ENCODE measurements at places on chromosomes 7 and 10.

- no peak for DNase-seq
These were observed 20.7 kb downstream of the AVL9 start for GRCh38 chr7:32515890-32516550.

GRCh38 chr10:28355376-28355775 is 52.5 kb upstream of the MPP7 start:
- DNase-seq: no peak

DNA sequence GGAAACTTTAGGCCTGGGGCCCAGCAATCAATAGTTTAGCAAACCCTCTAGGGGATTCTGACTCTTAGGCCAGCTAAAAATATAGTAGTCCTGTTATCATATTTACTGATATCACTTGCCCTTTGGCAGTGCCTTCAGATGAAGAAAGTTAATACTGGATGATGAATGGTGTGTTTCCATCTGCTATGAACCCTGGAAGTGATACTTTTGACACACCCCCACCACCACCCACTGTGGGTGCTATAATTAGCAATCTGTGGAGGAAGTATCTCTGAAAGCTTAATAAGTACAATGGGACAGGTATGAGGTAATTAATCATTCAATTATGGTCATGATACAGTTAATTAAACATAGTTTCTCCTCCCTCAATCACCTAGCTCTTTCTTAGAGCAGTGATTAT is 90.4 kb upstream of the LRRTM3 start:
- no peak for DNase-seq

GRCh38 chr7:120363414-120363813 is 90.4 kb downstream of the KCND2 start:
- no peak for DNase-seq

- DNase-seq: no peak
These were observed 105.7 kb downstream of the ST8SIA6 start for GRCh38 chr10:17348501-17349349.

GRCh38 chr7:48741545-48741944 is 182.8 kb upstream of the CDC14C start:
- DNase-seq: no peak

- DNase-seq: no peak
These were observed 161.8 kb downstream of the DPY19L1 start for GRCh38 chr7:34875481-34875880.

DNA sequence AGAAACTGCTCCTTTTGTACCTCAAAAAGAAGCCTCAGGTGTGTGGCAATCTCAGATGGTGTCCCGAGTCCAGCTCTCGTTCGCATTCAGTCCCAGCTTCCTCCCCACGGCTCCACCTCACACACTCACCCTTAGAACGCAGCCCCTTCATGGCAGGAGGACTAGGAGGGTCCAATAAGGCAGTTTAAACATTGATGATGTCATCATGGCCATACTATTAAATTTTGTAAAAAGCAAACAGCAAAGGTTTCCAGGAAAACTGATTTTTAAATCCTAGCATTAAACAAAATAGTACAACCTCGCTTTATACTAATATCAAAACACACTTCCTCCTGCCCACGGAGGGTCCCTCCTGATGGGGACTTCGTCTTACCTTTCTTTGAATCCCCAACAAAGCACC is 133.0 kb downstream of the ADAM12 start:
- DNase-seq: no peak

GRCh38 chr7:155972651-155973390 is 160.6 kb upstream of the SHH start:
- DNase-seq: no peak

DNA sequence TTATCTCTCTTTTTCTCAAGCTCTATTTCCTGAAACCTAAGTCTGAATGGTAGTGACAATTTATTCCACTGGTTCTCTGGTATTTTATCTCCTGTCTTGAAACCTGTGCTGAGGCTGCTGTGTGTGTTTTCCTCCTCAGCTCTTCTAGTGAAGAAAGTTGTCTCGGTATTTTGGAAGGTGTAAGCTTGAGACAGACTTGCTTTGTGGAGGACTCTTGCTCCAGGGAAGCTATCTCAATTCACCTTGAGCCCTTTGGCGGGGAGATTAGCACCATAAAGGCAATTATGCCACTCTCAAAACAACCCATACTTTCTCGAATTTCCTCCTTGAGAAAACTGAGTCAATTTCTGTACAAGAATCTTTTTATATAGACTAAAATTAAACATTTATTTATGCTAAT is 141.6 kb downstream of the THSD7A start:
- DNase-seq: no peak

- peak; percentile 32 for DNase-seq
These were observed 25.8 kb upstream of the TMEM120A start for GRCh38 chr7:76020031-76020714.

Measured in HL-60 (cell line).